ENCODE measurements at places on chromosomes 11 and 22.

DNA sequence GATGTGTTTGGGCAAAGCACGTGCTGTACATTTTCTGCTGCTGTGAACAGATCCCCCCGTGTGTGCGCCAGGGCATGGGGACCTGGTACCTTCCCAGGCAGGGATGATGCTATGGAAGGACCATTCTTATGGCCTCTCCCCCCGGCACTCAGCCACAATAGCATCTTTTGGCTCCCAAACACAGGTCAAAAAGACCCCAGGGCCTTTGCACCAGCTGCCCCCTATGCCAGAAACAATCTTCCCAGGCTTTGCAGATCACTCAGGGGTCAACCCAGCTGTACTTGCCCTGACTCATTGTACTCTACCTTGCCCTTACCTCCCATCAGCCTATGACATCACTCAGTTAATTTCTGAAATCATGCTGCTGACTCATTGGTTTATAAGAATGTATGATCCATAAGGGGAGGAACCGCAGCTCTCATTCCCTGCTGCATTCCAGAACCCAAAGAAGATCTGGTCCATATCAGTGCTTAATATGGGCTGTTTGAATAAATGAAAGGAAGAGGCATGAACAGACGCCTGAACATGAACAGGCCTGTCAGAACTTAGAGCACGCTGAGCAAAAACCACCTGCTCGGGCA lies 100.7 kb downstream of the CELSR1 start:
- no peak for DNase-seq

GRCh38 chr11:62169935-62170334 lies 20.1 kb upstream of the SCGB1D1 start:
- no peak for DNase-seq

- DNase-seq, result no peak
Measured at GRCh38 chr11:33280411-33280810, 23.2 kb downstream of the HIPK3 start.

DNA sequence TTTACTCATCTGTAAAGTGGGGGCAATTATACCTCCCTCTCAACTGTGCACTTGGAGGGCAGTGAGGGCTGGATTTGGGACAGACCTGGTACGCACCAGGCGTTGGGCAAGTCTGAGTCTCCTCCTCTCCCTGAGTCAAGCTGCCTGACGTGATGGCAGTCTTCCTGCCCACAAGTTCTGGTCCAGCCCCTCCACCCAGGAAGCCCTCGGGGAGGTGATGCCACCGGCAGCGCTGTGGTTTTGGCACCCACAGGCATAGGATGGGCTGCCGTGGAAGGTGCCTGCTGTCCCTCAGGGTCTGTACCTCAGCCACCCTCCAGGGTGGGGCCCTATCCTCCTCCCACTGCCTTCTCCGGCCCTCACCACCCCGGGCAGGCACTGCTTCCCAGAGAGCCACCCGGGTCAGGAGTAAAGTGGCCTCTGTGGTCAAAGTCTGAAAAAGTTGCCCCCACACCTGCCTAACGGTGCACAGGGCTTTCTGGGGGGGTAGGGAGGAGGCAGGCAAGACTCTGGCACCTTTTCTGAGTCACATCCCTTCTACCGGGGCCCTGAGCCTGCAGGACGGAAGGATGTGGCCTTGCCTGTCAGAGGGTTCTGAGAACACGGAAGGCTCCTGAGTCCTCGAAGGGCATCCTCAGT lies 6.5 kb upstream of the APOBEC3H start:
- DNase-seq, result peak; percentile 35

- no peak for DNase-seq
Measured at GRCh38 chr22:39182478-39183030, 30.1 kb upstream of the CBX7 start.

- DNase-seq, result no peak
Measured at GRCh38 chr11:36400766-36401455, 104.8 kb downstream of the PRR5L start.

GRCh38 chr11:121058941-121059340 lies 35.0 kb downstream of the TBCEL start:
- no peak for DNase-seq

DNA sequence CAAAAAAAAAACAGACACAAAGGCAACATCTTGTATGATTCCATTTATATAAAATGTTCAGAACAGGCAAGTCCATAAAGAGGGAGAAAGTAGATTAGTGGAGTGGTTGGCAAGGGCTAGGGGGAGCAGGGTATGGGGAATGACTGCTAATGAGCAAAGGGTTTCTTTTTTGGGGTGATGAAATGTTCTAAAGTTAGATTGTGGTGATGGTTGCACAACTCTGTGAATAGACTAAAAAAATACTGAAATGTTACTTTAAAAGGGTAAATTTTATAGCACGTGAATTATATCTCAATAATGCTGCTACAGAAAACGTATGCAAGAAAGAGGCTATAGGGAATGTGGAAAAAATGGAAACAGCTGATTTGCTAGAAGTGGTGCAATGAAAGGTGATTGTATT lies 155.1 kb downstream of the TENM4 start:
- DNase-seq, result no peak

DNA sequence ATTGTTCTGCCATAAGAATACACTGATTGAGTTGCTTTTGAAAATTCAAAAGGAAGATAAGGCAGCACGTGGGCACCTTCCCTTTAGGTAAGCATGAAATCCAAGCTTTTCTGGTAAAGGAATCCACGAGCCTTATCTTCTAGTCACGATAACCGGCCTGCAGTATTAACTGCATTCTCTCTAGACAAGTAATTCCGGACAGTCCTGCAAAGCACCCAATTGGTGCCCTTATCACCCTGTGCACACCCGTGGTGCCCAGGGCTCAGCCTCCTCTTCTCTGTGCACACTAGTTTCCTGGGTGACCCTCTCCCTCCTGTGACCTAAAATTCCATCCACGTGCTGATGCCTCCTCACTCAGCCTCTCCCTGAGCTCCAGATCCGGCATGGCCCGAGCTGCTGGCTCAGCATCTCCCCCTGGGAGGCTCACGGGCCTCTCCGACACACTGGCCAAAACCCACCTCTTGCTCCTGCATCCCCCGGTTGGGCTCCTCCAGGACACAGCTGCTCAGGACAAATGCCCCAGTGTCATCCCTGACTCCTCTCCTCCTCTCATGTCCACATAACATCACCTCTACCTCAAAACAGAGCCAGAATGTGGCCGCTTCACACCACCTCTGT lies 63.7 kb downstream of the PACSIN2 start:
- no peak for DNase-seq

- DNase-seq, result no peak
Measured at GRCh38 chr11:17601256-17601671, 54.2 kb downstream of the OTOG start.

DNA sequence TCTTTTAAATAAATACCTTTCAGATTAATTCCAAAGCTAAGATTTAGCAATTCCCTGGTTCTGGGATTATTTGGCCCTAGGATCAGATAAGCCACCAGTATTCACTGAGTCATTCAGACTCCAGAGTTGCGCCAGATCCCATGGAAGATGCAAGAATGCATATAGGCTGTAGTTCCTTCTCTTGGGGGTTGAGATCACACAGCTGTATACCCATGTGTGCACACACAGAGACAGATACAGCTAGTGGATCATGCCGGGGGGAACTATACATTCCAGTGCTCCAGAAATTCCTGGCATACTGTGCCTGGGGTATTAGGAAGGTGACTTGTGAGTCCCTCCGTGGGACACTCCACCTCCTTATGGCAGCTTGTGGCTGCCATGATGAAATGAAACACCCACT lies 75.4 kb downstream of the ZBTB16 start:
- no peak for DNase-seq

- no peak for DNase-seq
Measured at GRCh38 chr11:58939277-58939676, at the start of gene GLYATL1. Gene GLYATL1, plus strand, starts transcription at chr11:58939488. Its CDS starts 7,600 bp downstream, at chr11:58947088.

- DNase-seq, result no peak
Measured at GRCh38 chr11:2316169-2316962, 14.6 kb downstream of the TSPAN32 start.

- peak; percentile 38 for DNase-seq
Measured at GRCh38 chr22:26360169-26360885, 68.7 kb upstream of the ASPHD2 start.

DNA sequence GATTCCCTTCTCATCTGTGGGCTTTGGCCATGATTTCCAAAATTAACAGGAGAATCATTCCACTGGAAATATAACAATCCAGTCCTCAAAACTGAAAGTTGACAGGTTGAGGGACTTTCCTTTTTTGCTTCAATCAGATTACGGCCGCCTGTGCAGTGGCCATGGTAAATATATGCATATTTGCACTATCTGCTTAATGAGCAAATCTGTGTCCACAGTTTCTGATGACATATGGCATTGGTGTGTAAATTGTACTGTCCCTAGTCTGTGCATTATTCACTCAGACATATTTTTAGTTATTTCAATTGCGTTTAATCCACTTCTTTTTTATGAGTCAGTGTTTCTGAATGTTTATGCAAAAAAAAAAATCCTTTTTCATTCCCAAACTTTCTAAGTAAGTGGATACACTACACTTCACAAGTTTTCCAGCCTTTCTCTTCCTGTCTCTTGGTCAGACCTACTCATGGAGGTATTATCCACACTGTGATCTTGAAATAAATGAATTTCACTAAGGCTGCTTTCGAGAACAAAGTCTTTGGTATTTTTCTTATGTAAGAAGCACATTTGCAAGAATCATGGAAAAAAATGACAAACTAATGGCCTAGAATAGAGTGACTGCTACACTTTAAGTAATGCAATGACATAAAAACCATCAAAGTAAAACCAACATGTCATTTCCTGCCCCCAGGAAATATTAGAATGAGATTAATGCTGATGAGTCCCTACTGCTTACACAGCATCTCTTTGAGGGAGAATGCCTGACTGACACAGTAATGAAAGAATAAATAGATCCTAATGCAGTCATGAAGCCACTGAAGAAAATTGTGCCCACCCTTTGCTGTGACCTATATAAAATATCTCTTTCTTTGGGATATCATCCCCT lies 76.4 kb upstream of the MTNR1B start:
- no peak for DNase-seq

GRCh38 chr11:103596315-103596714 lies 440.1 kb upstream of the DDI1 start:
- DNase-seq, result no peak

GRCh38 chr22:42310291-42311015 lies 40.0 kb upstream of the TCF20 start:
- no peak for DNase-seq

DNA sequence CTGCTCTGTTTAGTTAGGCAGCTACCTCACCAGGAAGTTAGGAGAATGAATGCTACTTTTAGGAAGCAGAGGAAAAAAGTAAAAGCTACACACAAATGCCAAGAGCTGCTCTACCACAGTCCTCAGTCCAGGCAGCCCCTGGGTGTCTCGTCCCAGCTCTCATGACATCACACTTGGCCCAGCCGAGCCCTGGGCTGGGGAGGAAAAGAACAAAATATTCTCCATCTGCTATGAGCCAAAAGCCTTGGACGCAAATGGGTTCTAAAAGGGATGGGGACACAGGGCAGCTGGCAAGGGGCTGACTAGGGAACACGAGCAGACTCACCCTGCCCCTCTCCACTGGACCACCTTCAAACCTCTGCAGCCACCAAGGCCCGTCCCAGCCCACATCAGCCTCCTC lies 26.1 kb downstream of the TMEM184B start:
- DNase-seq, result no peak

DNA sequence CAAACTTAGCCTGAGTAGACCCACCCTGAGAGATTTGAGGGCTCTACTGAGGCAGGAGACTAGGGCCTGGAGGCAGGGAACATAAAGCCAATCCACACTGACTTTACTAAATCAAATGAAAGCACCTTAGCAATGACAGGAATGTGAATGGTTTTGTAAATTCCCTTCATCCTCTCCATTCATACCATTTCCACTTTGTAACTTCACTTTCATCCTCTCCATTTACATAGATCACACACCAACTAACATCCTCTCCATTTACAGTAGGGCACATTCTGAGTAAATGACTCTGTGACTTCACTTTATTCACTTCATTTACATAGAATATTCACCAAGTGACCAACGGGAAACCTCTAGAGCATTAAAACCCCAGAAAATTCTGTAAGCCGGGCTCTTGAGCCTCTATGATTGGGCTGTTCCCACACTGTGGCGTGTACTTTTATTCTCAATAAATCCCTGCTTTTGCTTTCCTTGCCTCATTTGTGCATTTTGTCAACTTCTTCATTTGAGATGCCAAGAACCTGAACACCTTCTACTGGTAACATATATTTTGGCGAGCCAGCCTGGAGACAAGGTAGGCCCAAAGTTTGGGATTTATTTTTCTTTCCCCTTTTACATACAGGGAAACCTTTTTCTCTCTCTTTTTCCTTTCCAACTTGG lies 82.9 kb downstream of the PIWIL4 start:
- DNase-seq, result no peak
